ENCODE measurements at places on chromosomes 2 and 18.

GRCh38 chr2:168639441-168639898 is 163.0 kb upstream of the NOSTRIN start:
- no peak for DNase-seq

DNA sequence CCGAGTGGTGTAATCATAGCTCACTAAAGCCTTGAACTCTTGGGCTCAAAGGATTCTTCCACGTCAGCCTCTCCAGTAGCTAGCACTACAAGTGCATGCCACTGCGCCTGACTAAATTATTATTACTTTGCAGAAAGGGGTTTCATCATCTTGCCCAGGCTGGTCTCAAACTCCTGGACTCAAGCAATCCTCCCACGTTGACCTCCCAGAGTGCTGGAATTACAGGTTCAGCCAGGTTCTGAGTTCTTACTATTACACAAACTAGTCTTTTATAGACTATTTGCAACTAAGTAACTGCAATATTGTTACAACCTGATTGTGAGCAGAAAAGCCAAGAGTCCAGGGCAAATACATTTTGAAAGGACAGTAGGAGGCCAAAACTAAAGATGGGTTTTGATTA is 35.9 kb upstream of the MRPL19 start:
- no peak for DNase-seq

DNA sequence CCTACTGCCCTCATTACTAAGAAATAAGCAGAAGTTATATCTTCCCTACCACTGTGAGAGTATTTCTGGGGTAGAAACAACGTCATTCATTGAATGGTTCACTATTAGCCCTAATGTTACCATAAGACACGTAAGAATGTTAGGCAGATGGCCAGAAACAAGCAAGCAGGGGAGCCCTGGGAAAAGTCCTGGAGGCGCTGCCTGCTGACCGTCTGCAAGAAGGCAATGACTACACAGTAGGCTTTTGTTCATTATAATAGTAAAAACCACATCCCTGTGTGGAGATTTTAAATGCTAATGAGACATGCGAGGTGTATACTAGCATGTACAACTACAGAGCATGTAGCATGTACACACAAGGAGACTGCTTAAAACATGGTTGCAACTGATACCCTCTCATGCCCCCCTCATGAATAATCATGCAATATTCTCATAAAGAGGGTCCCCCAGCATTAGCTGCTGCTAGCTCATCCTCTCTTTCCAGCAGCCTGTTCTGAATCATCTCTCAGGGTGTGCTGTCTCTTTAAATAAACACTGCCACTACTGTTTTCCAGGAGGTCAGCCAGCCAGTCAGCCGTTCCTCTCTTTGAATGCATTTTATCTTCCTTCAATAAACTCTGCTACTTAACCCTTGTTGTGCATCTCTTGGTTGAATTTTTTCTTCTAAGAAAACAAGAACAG is 23.6 kb downstream of the SUCLG1 start:
- no peak for DNase-seq

DNA sequence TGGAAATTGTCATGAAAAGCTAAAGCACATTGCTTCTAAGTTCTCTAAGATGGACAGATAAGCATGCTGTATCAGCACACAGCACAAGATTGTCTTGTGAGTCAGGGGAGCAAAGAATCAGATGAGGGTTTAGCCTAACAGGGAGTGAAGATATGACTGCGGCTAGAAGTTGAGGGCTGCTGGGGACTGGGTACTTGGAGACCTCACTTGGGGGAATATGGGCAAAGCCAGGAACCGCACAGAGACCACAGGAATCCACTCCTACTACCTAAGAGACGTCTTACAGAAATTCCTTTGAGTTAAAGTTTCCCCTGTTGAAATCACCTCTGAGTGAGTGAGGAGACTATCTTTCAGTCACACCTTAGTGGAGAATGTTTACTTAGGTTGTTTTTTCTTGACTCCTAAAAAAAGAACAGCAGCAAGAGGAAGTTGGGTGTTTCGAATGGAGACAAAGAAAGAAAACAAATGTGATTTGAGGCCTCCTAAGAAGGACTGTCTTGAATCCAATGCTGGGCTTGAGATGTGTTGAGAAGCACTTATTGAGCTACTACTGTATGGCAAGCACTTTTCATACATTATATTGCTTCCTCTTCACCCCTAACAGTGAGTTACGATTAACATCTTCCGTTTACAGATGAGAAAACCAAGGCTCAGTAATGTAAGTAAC is 100.7 kb downstream of the ANKRD44 start:
- DNase-seq = peak; percentile 55

DNA sequence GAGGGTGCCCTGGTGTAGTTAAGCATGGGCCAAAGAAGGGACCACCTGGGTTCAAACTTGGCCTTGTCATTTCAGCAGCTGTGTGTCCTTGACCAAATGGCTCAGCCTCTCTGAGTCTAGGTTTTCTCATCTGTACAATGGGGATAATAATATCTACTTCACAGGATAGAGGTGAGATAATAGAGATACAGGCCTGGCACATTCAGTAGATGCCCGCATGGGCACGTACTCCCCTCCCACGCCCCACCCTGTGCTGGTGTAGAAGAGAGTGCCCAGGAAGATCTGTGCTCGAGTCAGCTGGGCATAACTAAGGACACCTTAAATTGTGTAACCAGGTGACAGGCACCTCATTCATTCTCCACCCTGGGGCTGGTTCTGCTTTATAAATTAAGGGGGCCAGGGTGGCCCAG is 8.4 kb upstream of the TMEM185B start:
- no peak for DNase-seq

DNA sequence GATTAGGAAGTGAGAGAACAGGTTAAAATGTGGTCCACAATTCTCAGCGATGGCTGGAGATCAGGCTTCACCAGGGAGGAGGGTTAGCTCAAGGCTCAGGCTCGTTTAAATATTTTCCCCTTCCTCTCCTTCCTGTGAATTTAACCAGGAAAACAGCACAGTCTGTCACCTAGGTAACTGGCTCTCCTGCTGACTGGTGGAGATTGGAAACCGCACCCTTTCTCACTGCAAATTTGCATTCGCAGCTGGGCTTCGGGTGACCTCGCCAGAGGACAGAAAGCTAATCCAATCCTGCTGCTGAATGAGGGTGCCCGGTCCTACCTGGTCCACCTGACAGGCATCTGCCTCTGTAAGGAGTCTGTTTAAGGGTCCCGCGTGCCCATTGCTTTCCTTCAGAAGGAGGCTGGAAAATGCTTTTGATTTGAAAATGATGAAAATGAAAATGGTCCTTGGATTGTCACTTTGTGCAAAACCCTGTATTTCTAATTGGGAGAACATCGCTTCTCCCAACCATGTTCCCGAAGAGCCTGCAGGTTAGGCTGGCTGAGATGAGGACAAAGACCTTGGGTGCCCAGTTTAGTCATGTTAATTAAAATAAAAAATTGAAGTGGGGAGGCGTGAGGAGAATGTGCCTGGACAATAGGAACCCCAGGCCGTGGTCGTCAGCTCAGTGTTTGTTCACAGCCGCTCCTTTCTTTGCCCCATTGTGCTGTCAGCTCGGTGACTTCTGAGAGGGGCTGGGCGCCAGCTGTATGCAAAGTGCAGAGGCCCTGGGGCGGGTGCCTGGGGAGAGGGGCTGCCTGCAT is 43.4 kb upstream of the MTCL1 start:
- no peak for DNase-seq

DNA sequence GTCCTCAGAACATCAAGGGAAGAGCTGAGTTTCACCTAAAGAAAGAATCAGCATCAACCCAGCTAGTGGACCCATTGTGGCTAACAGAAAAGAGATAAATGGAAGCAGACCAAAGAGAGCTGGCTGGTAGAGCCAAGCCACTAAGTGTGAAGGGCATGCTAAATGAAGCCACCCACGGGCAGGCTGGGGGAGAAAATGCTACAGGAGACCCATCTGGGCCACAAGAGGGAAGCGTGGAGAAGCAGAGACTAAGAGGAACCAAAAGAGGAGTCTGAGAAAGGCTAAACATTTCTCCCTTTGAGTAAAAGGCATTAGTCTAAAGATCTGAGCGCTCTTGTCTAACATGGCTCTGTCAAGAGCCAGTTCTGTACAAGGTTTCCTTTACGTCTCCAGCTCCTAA is 15.8 kb downstream of the CWC22 start:
- no peak for DNase-seq

DNA sequence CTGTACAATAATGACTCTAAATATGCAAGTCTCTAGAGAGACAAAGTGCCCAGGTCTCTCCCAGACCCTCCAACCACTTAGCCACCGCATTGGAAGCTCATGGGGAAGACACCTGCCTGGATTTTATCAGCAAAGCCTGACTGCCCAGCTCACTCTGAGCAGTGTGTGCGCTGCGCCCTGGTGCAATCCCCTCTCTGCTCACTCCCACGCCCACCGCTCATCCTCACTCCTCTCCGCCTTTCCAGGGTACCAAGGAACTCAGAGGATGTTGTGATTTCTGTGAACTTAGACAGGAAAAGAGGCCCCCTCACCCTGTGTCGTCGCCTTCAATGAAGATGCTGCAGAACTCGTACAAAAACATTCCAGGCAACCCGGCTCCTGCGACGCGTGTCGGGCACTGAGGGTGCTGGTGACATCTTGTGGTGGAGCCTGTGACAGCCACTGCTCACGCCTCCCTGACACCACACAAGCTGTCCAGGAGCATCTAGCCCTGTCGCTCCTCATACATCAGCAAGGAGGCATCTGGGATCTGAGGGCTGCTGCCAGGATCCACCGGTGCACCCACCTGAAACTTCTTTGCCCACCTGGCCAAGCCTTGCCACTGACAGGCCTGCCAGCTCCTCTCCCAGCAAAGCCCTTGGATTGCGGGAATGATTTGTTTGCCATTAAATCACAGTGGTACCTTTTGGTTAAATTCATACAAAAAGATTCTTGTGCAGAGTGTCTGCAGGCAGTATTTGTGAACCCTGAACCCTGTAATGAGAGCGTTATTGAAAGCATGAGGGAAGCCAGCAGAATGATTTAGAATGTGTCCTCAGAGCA is 220.4 kb downstream of the ZNF516 start:
- DNase-seq = no peak

- DNase-seq = no peak
Measured at GRCh38 chr2:160194351-160194750, 5.7 kb downstream of the ITGB6 start.

DNA sequence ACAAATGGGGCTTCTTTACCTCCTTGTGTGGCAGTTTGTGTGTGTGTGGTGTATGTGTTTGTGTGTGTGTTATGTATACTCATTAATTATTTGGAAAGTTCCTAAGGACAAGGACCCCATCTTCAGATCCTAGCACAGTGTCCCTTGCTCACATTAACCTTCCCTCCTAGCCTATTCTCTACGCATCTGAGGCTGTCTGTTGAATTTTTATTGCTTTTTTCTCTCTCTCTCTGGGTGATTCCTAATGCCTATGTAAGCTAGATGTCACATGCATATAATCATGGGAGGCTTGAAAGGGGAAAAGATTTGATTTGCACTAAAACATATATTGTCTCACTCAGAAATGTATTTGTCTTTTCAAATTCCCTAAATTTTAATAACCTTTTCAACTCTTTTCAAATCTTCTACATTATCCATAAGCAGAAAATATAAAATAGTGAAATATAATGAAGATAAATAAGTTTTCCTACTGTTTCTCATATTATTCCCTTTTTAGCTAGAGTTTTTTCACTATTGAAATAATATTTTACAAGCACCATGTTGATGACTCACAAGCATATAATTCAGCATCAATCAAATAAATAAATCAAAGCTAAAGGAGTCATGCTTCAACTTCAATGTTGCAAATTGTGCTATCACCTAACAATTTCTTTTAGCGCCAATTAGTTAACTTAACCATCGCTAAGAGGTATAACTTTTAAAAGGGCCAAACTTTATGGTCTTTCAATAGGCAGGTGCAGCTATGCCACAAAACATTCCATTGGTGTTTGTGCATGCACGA is 199.0 kb upstream of the ERBB4 start:
- no peak for DNase-seq

- DNase-seq = no peak
Measured at GRCh38 chr2:33316328-33316727, 160.1 kb upstream of the RASGRP3 start.

DNA sequence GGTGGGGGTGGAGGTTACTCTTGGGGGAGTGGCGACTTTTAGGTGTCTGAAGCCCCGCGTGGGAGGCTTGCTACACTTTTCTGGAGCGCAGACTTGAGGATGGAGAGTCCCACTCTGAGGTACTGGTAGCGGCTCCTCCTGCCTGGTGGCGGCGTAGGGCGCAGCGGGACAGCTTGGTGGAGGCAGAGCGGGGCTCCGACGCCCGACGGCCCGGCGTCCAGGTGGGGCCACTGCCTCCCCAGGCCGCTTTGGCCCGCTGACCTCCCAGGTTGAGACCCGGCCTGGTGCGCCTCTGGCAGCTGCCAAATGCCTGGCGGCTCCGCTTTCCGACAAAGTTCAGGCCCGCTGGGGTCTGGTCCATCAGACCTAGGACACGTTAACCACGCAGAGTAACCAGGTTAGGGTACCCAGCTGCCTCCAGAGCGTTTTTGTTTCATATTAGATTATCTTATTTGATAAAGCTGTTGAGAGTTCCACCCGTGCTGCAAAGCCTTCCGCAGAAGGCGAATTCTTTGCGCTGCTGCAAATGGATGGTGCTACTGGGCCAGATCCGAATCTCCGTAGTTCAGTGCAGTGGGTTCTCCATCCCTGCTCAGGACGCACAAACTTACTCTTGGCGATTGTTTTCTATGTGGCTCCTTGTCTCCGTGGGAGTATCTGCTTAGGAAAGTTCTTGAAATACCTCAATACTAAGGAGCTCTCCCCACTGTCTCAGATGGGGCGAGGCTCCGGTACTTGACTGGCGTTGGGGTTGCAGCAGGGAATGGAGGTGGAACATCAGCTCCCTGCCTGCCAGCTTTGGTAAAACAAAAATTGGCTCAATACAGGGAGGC is 405.9 kb downstream of the XIRP2 start:
- no peak for DNase-seq

DNA sequence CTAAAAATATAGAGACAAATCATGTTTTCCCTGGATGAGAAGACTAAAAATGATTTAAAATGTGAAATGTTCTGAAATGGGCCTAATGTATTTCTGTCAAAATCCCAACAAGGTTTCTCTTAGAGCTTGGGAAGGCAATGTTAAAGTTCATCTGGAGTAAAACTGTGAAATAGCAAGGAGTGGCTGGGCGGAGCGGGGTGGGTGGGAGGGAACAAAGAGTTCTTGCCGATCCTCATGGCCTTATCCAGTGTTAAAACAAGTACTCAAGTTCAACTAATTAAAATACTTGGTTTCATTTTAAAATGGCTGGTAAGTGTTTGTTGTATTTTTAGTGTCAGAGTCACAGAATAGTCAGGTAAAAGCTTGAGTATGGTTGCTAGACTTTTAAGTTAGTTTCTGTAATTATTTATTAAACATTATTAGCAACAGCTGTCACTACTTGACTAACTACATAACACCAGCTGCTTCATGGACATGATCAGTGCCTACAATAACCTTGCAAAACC is 87.3 kb downstream of the RTN4 start:
- DNase-seq = no peak
